ENCODE measurements at places on chromosomes 3 and 15. TPM values are rescaled to one million over a fixed set of nuclear protein-coding genes. Genes with fewer than 3 reads are reported as not detected.

Gene MYO5C
- 19.6 TPM for polyA plus RNA-seq

Gene SYNM
- 2.2 TPM for polyA plus RNA-seq

Gene THUMPD3
- polyA plus RNA-seq = 59.7 TPM

Gene ARGFX
- polyA plus RNA-seq = not detected

Gene LDHAL6B
- 0.19 TPM for polyA plus RNA-seq

Gene TRPM1
- polyA plus RNA-seq = 0.58 TPM

Gene LIPH
- polyA plus RNA-seq = 1.1 TPM

Gene RTP3
- polyA plus RNA-seq = not detected

Gene TGM5
- not detected for polyA plus RNA-seq

Gene TM4SF4
- polyA plus RNA-seq = 4.2 TPM

Gene SAMD7
- polyA plus RNA-seq = not detected

Gene SPATA12
- polyA plus RNA-seq = 0.12 TPM

Gene SCN11A
- 1.0 TPM for polyA plus RNA-seq

Gene NANOGP8
- not detected for polyA plus RNA-seq

Gene TMC3
- polyA plus RNA-seq = 0.08 TPM

Gene MEX3B
- polyA plus RNA-seq = 13.1 TPM

Gene C3orf62
- 10.6 TPM for polyA plus RNA-seq

Gene TMEM212
- polyA plus RNA-seq = 0.09 TPM

Gene PLSCR4
- polyA plus RNA-seq = 15.2 TPM

Gene DPPA2
- polyA plus RNA-seq = 0.92 TPM

Gene MYO1E
- polyA plus RNA-seq = 140 TPM

Gene DAPK2
- 6.4 TPM for polyA plus RNA-seq

Gene DGKG
- 0.93 TPM for polyA plus RNA-seq

Gene SLC28A1
- 10.3 TPM for polyA plus RNA-seq

Gene GRAMD1C
- 18.8 TPM for polyA plus RNA-seq

Gene C15orf62
- polyA plus RNA-seq = 5.2 TPM

Gene ARF4
- 218 TPM for polyA plus RNA-seq

Gene THSD4
- 36.3 TPM for polyA plus RNA-seq

Gene SOX14
- polyA plus RNA-seq = not detected

Gene PLSCR5
- not detected for polyA plus RNA-seq

Gene FSTL1
- polyA plus RNA-seq = 605 TPM

Gene TP63
- polyA plus RNA-seq = 1.2 TPM

Gene DLL4
- polyA plus RNA-seq = 8.4 TPM

Gene HES1
- polyA plus RNA-seq = 94.9 TPM

Gene CYP1A2
- polyA plus RNA-seq = 0.13 TPM

Gene GOLGA8S
- 0.86 TPM for polyA plus RNA-seq

Gene TNNC1
- 6.1 TPM for polyA plus RNA-seq

Gene CEP152
- polyA plus RNA-seq = 9.4 TPM

Gene ITIH1
- polyA plus RNA-seq = not detected

Gene UROC1
- 0.29 TPM for polyA plus RNA-seq

Gene SUSD5
- 4.0 TPM for polyA plus RNA-seq

Gene CCR2
- 1.9 TPM for polyA plus RNA-seq

Gene PAQR5
- polyA plus RNA-seq = 24.9 TPM

Gene MAP6D1
- 1.3 TPM for polyA plus RNA-seq

Gene GOLGA8G
- 0.08 TPM for polyA plus RNA-seq

Gene RYR3
- 12.5 TPM for polyA plus RNA-seq

Gene CDAN1
- polyA plus RNA-seq = 19.3 TPM

Gene CLDN1
- polyA plus RNA-seq = 65.2 TPM

Gene GP9
- polyA plus RNA-seq = 1.4 TPM

Gene STAC
- 11.1 TPM for polyA plus RNA-seq

Gene CLDN16
- 35.9 TPM for polyA plus RNA-seq

Gene FEZF2
- not detected for polyA plus RNA-seq

Gene COL7A1
- 31.0 TPM for polyA plus RNA-seq
